ENCODE measurements at places on chromosomes 3 and 15.

DNA sequence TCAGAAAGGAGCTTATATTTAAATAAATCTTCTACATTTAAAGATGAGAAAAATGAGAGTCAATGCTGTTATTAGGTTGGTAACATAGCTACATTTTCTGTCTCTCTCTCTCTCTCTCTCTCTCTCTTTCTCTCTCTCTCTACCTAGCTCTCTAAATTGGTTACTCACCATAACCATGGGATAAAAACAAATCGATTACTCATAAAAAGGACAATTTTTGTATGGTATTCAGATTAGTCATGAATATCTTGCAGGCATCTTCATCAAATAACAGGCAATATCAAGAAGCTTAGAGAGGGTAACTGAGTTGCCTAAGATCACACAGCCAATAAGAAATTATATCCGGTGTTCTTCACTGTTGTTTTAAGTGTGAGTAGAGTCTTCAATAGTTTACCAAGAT, 81.8 kb upstream of the ALCAM start:
- no peaks in the 10 kb centered on the region for H3K27me3 ChIP-seq
- H3K27ac ChIP-seq = no peak overlapping the region
- DNase-seq = no peak

GRCh38 chr15:94028809-94029208, 202.6 kb upstream of the MCTP2 start:
- H3K27me3 ChIP-seq = no peaks in the 10 kb centered on the region
- no peaks in the 10 kb centered on the region for H3K4me1 ChIP-seq
- no peak for DNase-seq
- H3K4me3 ChIP-seq = no peak overlapping the region
- no peaks in the 10 kb centered on the region for H3K36me3 ChIP-seq

- H3K4me3 ChIP-seq = peak overlapping the region; percentile 75
- peak; percentile 70 for DNase-seq
- H3K4me1 ChIP-seq = peaks cover 14% of the 10 kb centered on the region
- peak overlapping the region; percentile 98 for H3K27ac ChIP-seq
- no peaks in the 10 kb centered on the region for H3K27me3 ChIP-seq
Measured at GRCh38 chr3:49339581-49339940, 292 bp downstream of the USP4 start.

- no peak overlapping the region for H3K4me3 ChIP-seq
- H3K36me3 ChIP-seq = no peaks in the 10 kb centered on the region
- no peak overlapping the region for H3K27ac ChIP-seq
- no peak for DNase-seq
- no peaks in the 10 kb centered on the region for H3K27me3 ChIP-seq
Measured at GRCh38 chr15:77738441-77739302, 106.0 kb upstream of the LINGO1 start.

DNA sequence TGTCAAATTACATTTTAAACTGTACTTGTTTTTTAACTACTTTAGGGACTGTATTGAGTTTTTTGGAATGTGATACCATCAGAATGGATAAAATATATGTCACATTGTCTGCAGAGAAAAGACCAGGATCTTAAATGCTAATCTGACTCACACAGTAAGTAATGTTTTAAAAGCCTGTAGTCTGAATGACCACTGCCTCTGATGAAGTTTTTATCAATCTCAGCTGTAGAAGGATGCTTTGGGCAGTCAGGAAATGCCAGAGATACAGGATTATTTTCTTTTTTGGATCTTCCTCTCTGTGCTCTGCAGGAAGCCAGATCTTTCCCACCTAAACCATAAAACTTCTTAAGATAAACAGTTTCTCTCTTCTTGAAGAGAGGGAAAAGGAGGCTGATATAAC, 73.1 kb upstream of the PRTG start:
- no peaks in the 10 kb centered on the region for H3K36me3 ChIP-seq
- H3K4me1 ChIP-seq = no peaks in the 10 kb centered on the region
- no peak overlapping the region for H3K27ac ChIP-seq
- DNase-seq = no peak
- H3K4me3 ChIP-seq = no peak overlapping the region
- no peaks in the 10 kb centered on the region for H3K27me3 ChIP-seq

DNA sequence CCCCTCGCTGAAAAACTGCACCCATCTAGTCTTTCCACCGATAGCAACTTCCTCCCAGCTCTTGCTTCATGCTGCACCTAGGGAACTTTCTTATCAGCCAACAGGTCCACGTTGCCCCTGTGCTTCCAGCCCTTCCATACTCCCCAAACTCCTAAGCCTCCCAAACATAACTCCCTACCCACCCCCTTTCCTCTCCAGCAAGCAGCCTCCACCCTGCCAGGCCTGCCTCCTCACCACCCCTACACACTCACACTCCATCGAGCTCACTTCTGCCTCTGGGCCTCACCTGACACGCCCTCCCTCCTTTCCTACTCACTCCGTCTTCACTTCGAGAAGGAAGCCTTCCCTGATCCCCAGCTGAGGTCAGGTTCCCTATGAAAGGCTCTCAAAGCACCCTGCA, 8.1 kb downstream of the INSYN1 start:
- no peak overlapping the region for H3K4me3 ChIP-seq
- H3K27me3 ChIP-seq = no peaks in the 10 kb centered on the region
- H3K36me3 ChIP-seq = no peaks in the 10 kb centered on the region
- no peaks in the 10 kb centered on the region for H3K4me1 ChIP-seq
- H3K27ac ChIP-seq = no peak overlapping the region

- H3K27ac ChIP-seq = no peak overlapping the region
- H3K4me1 ChIP-seq = no peaks in the 10 kb centered on the region
- H3K4me3 ChIP-seq = no peak overlapping the region
Measured at GRCh38 chr3:157271283-157271882, 111.4 kb upstream of the CCNL1 start.

GRCh38 chr3:59385547-59385946, 335.7 kb upstream of the CFAP20DC start:
- no peaks in the 10 kb centered on the region for H3K27me3 ChIP-seq
- no peak overlapping the region for H3K4me3 ChIP-seq
- no peaks in the 10 kb centered on the region for H3K36me3 ChIP-seq
- DNase-seq = no peak
- H3K4me1 ChIP-seq = no peaks in the 10 kb centered on the region

DNA sequence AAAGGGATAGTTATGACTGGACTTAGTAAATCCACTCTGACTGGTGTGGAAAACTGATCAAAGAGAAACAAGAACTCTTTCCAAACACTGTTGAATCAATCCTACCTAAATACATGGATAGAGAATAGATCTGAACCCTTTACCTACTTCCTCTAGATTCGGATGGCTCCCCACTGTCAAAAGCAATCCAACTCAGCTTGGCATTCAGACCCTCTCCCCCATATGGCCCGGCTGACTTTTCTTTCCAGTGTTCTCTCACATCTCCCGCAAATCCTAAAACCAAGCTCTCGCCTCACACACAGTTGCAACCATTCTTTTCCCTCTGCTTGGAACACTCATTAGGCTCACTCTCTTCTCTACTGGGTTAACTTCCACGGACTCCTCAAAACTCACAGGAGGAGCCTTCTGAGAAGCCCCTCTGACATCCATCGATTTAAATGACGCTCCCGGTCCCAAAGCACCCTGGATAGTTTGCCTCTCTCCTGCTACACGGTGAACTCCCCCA, 639 bp downstream of the SPICE1 start:
- H3K27me3 ChIP-seq = no peaks in the 10 kb centered on the region
- DNase-seq = no peak
- H3K4me3 ChIP-seq = peak overlapping the region; percentile 56
- no peaks in the 10 kb centered on the region for H3K36me3 ChIP-seq

GRCh38 chr3:193564012-193564411, 9.3 kb upstream of the ATP13A4 start:
- no peaks in the 10 kb centered on the region for H3K27me3 ChIP-seq
- DNase-seq = no peak
- H3K4me1 ChIP-seq = no peaks in the 10 kb centered on the region

- no peaks in the 10 kb centered on the region for H3K27me3 ChIP-seq
- H3K27ac ChIP-seq = no peak overlapping the region
- H3K4me1 ChIP-seq = no peaks in the 10 kb centered on the region
- H3K36me3 ChIP-seq = no peaks in the 10 kb centered on the region
- H3K4me3 ChIP-seq = no peak overlapping the region
Measured at GRCh38 chr15:78685925-78686324, 44.9 kb upstream of the CHRNB4 start.

- no peaks in the 10 kb centered on the region for H3K36me3 ChIP-seq
- H3K4me3 ChIP-seq = no peak overlapping the region
- H3K4me1 ChIP-seq = no peaks in the 10 kb centered on the region
- H3K27ac ChIP-seq = no peak overlapping the region
- DNase-seq = no peak
Measured at GRCh38 chr3:162971715-162972114, 1475.1 kb downstream of the OTOL1 start.

DNA sequence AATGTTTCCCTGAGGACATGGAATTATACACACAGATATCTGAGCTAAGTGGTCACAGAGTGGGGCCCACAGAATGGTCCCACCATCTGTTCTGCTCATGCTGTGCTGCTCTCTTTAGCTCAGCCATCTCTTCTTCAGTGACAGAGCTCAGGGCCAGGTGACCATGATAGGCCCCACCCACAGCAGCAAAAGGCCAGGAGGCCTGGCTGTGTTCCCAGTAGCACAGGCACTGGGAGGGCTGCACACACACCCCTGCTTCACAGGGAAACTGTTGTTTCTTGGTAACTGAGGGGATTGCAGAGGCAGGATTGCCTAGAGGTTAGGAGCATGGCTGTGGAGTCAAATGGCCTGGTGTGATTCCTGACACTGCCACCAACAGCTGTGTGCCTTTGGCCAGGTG, 4.8 kb upstream of the FBXW12 start:
- no peaks in the 10 kb centered on the region for H3K27me3 ChIP-seq
- H3K27ac ChIP-seq = no peak overlapping the region
- H3K4me1 ChIP-seq = no peaks in the 10 kb centered on the region
- H3K4me3 ChIP-seq = no peak overlapping the region
- no peak for DNase-seq
- no peaks in the 10 kb centered on the region for H3K36me3 ChIP-seq

- no peak for DNase-seq
- peak overlapping the region; percentile 93 for H3K4me3 ChIP-seq
- H3K36me3 ChIP-seq = no peaks in the 10 kb centered on the region
- peaks cover 38% of the 10 kb centered on the region for H3K4me1 ChIP-seq
- peak overlapping the region; percentile 100 for H3K27ac ChIP-seq
- no peaks in the 10 kb centered on the region for H3K27me3 ChIP-seq
Measured at GRCh38 chr3:159765860-159766294, 222.8 kb upstream of the IL12A start.

DNA sequence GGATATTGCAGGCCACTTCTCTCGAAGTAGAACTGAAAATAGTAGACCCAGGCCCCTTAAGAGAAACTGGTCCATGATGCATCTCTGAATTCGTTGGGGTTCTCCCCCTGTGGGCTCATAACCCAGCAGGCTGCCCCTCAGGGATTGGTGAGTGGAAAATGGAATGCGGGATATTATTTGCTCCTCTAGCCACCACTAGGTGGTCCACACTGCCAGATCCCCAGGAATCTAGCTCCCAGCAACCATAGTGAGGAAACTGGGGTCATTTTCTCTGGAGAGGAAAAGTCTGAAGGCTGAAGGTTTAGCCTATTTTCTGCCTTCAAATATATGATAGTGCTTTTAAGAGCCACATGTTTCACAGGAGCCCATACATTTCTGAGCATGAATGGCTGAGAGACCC, 6.7 kb downstream of the CX3CR1 start:
- H3K27ac ChIP-seq = no peak overlapping the region
- no peak for DNase-seq
- no peaks in the 10 kb centered on the region for H3K36me3 ChIP-seq
- no peaks in the 10 kb centered on the region for H3K4me1 ChIP-seq
- no peaks in the 10 kb centered on the region for H3K27me3 ChIP-seq

GRCh38 chr15:89998141-89998661, 2.9 kb upstream of the ZNF710 start:
- DNase-seq = no peak
- H3K27ac ChIP-seq = no peak overlapping the region
- peaks cover 14% of the 10 kb centered on the region for H3K4me1 ChIP-seq
- no peaks in the 10 kb centered on the region for H3K36me3 ChIP-seq
- no peaks in the 10 kb centered on the region for H3K27me3 ChIP-seq

GRCh38 chr15:49989498-49989897, 129.5 kb downstream of the ATP8B4 start:
- peaks cover 34% of the 10 kb centered on the region for H3K4me1 ChIP-seq
- H3K36me3 ChIP-seq = no peaks in the 10 kb centered on the region
- no peak overlapping the region for H3K4me3 ChIP-seq
- DNase-seq = no peak

DNA sequence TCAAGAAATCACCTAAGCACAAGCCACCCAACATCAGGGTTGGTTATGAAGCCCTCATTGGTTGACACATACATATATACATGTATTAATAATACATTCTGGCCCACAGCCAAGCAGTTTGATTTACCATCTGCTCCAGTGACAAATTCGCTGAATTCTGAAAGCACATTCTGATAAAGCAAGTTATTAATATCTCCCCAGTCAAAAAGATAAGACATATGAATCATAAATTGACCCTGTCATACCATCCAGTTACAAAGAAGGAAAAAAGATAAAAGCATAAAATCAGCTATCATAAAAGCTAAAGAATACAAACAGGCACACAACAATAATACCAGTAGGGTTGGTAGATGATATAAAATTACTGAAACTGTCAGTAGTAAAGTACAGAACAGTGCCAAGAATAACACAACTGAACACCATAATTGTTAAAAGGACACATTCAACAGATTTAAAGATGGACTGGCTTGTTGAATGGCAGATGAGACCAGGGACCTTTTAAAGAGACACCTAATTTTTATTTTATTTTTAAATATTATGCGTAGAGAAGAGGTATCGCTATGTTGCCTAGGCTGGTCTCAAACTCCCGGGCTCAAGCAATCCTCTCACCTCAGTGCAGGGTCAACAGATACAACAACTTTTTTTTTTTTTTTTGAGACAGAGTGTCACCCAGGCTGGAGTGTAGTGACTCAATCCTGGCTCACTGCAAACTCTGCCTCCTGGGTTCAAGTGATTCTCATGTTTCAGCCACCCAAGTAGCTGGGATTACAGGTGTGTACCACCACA, 7.7 kb downstream of the SNX4 start:
- DNase-seq = no peak
- H3K36me3 ChIP-seq = peaks cover 5% of the 10 kb centered on the region
- no peak overlapping the region for H3K27ac ChIP-seq
- no peaks in the 10 kb centered on the region for H3K27me3 ChIP-seq
- peaks cover 2% of the 10 kb centered on the region for H3K4me1 ChIP-seq
- H3K4me3 ChIP-seq = no peak overlapping the region

DNA sequence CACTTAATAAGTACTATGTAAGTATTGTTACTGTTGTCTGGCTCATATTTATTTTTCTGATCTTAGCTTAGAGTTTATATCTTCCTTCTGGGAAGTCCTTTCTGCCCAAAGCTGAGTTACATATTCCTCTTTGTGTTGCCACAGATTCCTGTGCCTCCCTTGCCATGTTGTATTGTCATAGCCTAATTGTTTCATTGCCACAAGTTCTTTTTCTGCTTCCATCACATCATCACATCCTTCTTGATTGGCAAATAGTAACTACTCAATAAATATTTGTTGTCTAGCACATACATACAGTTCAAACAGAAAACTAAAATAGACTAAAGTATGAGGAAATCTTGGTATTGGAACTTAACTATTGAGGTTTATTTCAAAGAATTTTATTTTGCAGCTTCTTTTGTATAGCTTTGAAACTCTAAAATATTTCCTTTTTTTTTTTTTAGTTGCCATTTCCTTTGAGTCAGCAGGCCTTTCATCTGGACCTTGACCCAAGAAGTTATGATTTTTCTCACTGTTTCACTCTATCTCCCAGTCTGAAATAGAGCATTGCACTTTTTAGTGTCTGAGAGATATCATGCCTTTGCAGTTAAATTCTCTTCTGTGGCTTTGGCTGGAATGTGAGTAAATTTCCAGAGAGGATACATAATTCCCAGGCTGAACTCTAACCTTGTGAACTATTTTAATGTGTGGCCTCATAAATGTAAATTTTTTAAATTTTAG, 98.2 kb downstream of the ZNF609 start:
- H3K4me3 ChIP-seq = no peak overlapping the region
- no peak overlapping the region for H3K27ac ChIP-seq
- DNase-seq = no peak
- no peaks in the 10 kb centered on the region for H3K27me3 ChIP-seq

Measured in ascending aorta (tissue), 2 donors.